ENCODE measurements at places on chromosomes 2 and 18.

DNA sequence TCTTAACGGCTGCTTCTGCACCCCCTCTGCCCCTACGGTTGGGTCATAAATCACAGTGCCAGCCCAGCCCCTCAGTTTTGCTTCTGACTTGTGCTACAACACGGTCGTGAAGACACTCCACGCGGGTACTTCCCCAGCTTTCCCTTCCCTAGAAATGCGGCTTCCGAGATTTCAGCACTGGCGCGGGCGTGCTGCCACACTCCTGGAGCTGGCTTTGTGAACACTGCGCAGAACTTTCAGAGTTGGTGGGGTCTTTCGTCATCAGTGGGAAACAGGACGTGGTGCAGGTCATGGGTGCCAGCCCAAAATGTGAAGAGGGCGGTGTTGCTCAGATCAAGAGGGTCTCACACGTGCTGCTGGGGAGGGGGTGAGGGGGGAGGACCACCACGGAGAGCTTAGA, 733.0 kb upstream of the SALL3 start:
- DNase-seq, result no peak

- no peak for DNase-seq
These were observed 4.7 kb downstream of the HS6ST1 start for GRCh38 chr2:128313931-128314347.

DNA sequence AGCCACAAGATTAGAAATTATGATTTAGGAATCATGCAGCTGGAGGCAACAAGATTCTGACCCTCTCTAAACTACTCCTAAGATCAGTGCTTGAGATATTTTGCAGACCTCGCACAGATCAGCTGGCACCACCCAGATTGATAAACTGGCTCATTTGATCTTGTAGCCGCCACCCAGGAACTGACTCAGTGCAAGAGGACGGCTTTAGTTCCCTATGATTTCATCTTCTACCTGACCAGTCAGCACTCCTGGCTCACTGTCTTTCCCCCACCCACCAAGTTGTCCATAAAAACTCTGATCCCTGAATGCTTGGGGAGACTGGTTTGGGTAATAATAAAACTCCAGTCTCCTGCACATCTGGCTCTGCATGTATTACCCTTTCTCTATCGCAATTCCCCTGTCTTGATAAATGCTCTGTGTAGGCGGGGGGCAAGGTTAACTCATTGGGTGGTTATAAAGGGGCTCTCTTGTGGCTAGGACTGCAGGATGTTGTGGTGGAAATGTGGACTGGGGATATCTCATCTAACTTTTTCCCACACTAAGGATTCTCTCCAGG, 96.1 kb downstream of the ARL6IP6 start:
- no peak for DNase-seq

DNA sequence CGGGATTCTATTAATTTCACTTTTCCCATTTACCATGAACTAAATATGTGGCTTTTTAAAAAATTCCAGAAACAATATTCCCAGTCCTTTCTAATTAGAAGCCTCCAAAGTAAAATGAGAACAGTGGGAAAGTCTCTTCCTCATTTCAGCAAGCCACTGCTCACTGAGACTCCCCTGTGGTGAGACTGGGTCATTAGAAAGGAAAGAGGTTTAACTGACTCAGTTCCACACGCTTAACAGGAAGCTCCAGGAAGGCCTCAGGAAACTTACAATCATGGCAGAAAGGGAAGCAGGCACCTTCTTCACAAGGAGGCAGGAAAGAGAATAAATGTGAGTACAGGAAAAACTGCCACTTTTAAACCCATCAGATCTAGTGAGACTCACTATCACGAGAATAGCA, 258.9 kb upstream of the CHAC2 start:
- no peak for DNase-seq

GRCh38 chr2:44954447-44954888, 13.0 kb downstream of the SIX3 start:
- no peak for DNase-seq

DNA sequence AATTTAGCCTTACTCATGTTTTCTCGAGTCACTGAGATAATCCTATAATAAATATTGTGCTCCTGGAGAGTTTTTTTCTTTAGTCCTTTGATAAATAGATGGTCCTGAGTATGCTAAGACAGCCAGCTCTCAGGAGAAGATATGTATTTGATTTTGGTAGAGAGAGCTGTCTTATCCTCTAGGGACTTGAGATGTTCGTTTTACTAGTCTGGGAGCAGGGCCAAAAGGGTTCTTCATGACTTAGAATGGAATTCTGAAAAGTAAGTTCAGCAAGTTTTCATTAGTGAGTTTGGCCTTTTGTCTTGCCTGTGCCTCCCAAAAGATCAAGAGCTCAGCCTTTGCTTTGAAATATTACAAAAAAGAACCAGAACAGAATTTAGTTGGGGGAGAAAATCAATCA, 246.7 kb downstream of the BABAM2 start:
- DNase-seq, result no peak

- no peak for DNase-seq
These were observed 9.5 kb downstream of the COPS7B start for GRCh38 chr2:231795525-231796327.

DNA sequence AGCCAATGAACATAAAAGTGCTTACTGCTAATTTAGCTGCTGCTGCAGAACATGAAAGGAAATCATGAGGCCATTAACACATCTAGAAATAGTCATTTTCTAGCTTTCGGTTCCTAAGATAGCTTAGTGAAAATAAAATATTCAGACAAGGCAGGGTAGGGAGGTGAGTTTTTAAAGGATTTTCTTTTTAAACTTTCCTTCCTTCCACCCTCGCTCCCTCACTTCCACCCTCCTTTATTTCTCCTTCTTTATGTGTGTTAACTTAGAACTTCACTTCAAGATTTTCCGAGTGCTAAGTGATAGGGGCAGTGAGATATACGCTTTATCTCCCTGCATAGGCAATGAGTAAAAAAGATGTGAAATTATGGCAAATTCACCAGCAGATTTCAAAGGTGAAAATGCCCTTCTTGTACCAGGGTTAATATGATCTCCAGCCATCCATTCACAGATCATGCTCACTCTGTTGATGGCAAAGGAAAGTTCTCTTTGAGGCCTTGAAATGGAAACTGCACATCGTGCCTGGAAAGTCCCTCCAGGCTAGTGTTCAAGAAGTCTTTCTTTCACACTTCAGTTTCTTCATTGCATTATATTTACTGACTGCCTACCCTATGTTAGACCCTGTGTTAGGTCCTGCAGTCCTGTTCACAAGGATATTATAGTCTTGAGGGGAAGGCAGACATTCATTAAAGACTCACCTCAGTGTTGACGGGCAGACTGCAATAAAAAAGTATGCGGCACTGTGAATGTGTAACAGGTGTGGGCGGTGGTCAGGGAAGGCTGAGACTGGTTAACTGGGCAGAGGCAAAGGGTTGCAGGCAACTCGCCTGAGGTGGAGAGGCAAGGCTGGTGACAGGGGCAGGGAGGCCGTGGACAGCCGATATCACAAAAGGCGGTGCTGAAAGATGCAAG, 200.8 kb downstream of the PLCL1 start:
- no peak for DNase-seq

Data from anterior cingulate cortex (tissue), 58 donors.